CD4-positive, alpha-beta T cell treated with Interleukin-6 at 100 ng/mL for 8 hours (primary cell): ENCODE measurements at places on chromosomes 2 and 18.

- no peak for DNase-seq
These were observed 69.9 kb downstream of the CTAGE1 start for GRCh38 chr18:22347606-22348511.

- no peak for DNase-seq
These were observed 124.9 kb upstream of the SMAD7 start for GRCh38 chr18:49075681-49076080.

- DNase-seq: no peak
These were observed 67.3 kb upstream of the TNP1 start for GRCh38 chr2:216927163-216927562.

GRCh38 chr2:127630096-127630863 lies 15.7 kb upstream of the GPR17 start:
- DNase-seq: no peak

GRCh38 chr2:159873258-159873657 lies 75.2 kb upstream of the CD302 start:
- DNase-seq: no peak

DNA sequence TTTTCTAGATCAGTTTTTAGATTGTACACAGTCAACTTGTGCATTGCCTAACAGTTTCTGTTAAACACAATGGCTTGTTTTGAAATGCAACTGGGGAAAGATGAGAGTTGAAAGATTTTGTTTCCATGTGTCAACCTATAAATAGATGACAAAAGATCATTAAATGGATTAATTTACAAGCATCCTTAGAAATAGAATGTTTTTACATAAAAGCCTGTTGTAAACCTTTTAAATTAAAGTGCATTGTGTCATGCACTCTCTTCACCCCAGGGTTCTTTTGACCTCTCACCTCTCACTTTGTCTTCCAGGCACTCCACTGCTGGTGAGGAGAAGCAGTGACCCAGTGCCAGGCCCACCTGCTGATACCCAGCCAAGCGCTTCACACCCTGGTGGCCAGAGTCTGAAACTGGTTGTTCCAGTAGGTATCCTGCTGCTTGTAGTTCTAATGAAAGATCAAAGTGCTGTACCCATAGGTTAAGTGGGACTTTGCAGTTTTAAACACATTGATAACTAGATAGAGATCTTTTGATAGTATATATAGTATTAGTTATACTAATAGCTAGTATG lies 502.1 kb downstream of the PARD3B start:
- DNase-seq: no peak

DNA sequence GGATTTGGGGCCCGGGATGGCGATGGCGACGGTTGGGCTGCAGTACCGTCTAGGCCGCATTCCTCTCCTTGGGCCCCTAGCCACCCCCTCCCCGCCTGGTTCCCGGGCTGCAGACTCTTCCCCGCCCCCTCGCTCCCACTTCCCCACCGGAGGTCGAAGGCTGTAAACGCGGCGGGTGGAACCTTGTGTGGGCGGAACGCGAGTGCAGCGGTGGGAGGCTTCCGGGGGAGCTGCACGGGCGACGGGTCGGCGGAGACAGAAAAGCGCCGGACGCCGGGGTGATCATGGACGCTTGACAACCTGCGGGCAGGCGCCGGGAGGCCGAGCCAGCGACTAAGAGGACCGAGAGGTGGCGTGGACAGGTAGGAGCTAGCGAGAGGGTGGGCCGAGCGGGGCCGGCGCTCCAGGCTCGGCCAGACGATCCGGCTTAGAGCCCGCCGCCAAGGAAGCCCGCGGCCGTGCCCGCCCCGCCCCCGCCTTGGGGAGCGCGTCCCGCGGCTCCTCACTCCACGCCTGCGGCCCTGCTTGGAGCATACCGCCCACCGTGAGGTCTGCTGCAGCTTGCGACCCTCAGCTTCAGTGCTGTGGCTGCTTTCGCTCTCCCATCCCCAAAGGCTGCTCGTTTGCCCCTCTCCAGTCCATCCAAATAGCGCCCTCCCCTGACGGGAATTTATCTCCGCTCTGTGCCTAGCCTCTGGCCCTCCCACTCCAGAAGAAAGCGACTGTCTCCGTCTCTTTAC lies at the start of gene COPS7B:
COPS7B (plus strand) TSS at position 269 of the 740 bp plus-strand sequence. CDS start 2,126 bp downstream, outside the sequence.
- DNase-seq: peak; percentile 71

DNA sequence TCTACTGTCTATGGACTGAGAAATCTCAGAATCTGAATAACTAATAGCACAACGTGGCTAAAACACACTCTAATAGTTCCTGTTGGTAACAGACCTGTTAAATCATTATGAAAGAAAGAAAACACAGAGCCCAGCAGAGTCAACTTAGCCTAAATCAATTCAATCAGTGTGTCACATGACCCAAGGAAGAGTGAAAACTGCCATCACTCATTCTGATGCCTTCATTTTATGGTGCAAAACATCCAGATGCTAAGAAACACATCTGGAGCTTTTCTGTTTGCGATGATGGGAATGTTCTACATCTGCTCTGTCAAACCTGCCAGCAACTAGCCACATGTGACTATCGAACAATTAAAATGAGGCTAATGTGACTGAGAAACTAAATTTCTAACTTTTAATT lies 295.7 kb upstream of the TRIB2 start:
- DNase-seq: no peak

GRCh38 chr2:220277445-220277975 lies 650.1 kb downstream of the SLC4A3 start:
- DNase-seq: no peak

GRCh38 chr2:239025096-239025801 lies 177.4 kb downstream of the TWIST2 start:
- DNase-seq: no peak

- no peak for DNase-seq
These were observed 1237.7 kb downstream of the LRP1B start for GRCh38 chr2:140892911-140893637.

GRCh38 chr2:239727776-239728600 lies 297.2 kb downstream of the NDUFA10 start:
- DNase-seq: no peak

GRCh38 chr2:58137856-58138255 lies 91.2 kb downstream of the VRK2 start:
- DNase-seq: no peak

DNA sequence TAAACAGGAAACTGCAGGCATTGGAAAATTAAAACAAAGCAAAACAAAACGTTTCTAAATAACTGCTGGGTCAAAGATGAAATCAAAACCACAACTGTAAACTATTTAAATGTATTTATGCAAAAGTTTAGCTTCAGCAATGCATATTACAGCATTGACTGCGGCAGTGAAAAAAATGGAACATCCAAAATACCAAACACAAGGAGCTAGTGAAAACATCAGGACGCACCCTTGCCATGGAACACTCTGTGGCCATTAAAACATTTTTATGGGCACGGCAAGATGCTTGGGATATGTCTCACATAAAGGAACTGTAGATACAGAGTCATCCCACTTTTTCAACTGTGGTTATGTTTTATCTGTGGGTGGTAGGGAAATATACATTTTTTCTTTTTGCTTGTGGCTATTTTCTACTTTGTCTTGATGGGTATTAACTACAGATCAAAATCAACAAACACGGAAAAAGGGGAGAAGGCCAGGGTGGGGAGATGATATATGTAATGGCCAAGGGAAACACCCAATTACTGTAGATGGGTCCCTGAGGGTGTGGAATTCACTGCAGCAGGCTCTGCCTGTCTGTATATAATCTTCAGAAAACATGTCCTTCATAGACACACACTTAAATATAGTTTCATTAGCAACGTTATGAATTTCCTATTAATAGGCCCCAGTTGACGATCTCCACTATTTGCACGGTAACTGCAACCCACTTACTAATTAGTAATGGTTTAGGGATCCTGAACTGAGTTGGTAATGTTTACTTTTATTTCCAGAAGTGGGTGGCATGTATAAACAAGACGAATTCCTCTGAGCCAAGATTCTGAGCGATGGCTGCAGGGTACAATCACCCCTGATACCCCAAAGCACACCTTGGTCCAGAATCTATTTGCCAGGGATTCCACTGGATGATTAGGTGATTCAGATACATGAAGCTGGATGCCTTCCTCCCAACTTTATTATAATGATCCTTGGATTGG lies 110.5 kb downstream of the ACKR3 start:
- DNase-seq: no peak

DNA sequence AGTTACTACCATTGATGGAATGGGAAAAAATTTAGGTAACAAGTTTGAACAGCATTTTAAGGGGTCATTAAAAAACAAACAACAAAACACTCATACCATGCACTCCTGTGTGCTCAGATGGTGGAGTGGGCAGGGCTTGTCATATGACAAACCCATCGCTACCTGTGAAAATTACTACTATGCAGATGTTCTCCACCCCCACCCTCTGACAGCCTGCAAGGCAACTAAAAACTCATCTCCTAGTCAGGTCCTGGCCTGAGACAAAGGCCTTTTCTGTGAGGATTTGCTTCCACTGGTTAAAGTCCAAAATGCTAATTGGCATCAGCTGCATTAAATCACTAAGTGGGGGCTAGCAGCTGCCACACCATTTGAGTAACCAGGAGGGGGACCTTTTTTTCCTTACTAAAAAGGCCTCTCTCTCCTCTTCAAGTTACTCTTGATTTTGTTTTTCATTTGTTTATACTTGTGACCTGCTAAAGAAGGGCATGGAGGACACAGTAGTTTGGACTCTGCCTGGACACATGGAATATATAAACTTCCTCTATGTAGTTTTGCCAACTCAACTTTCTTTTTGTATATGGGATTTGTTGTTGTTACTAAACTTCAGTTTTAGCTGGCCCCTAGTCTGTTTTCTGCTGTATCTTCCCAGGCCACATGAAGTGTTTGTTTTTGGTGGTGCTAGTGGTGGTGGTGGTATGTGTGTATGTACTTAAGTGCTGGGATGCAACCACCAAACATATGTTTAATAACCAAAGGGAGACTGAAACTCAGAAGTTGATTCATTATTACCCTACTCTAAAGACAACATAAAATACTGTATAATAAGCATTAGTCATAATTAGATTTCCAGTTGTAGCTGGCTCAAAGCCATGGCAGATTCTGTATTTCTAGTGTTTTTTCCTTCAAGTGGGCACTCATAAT lies 121.3 kb downstream of the MAP4K4 start:
- no peak for DNase-seq

DNA sequence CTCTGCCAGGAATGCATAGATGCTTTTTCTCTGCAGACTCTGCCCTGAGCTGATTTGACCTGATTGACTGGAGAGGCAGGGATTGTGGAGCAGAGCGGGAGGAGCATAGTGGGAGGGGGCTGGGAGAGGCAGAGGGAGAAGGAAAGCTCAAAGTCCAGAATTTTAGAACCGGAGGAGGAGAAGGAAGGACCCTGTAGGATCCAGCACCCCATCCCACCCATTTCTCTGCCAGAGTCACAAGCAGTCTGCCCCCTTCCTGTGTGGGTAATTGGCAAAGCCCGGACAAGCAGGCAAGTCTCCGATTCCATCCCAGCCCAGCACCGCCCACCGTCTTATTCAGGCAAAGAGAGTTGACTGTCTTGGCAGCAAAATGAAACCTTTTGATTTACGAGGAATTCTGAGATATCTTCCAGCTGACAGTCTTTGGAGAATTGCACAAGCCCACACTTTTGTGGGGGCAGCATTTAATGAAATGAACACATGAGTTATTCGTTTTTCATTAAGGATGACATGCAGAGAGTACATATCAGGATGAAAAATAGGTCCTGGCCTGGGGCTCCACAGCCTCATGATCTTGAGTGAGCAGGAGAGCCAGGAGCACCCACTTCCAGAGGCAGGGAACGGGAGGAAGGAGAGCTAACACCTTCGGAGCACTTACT lies 103.1 kb downstream of the MCFD2 start:
- DNase-seq: no peak

- DNase-seq: no peak
These were observed 33.6 kb upstream of the SMAD2 start for GRCh38 chr18:47964053-47964452.

- DNase-seq: no peak
These were observed 148.0 kb upstream of the SLC14A2 start for GRCh38 chr18:45467293-45467692.

DNA sequence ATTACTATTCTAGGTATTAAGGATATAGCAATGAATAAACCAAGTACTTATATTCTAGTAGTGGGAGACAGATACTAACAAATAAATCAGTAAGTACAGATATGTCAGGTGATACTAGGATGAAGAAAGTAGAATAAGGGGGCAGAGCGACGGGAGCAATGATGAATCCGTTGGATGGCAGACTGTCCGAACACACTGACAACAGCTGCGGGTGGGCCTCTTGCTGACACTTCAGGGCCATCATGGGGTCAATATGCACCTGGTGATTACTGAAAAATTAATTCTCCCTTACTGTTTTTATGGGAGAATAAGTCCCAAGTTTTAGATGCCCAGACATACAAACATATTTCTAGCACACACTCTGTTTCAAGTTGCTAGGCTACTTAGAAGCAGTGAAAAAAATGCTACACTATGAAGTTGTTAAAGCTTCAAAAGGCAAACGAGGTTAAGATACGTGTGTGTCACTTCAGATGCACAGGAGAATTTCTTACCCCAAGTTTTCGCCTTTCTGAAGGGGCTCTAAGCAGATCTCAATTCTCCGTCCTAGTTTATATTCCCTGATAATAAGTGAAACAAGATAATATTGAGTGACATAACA lies 78.7 kb downstream of the USP40 start:
- no peak for DNase-seq

DNA sequence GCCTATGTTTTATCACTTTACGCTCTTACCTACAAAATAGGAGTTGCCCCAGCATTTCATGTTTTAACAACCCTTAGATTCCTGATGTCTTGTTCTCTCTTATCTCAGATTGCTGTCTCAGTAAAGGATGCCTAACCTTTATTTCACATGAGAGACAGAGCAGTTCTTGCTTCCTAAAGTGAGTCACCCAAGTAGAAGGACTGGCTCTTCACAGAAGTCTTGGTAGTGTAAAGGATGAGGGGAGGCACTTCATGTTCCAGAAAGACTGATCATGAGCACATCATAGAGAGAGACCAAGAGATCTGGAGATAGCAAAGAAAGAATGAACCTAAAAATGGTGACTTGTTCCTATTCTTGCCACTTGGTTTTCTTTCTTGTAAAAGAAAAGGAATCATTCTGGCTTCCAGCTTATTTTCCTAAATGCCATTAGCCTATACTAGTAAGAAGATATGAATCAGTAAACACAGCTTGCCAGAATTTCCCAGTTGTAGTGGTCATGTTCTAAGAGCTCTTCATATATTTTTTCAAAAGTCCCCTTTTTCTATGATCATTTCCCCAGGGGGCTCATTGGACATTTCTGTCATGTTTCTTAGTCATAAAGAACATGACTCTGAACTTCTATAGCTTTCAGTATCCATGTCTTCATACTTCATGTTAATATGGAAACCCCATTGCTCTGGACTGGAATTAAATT lies 54.9 kb downstream of the MAPRE2 start:
- no peak for DNase-seq

DNA sequence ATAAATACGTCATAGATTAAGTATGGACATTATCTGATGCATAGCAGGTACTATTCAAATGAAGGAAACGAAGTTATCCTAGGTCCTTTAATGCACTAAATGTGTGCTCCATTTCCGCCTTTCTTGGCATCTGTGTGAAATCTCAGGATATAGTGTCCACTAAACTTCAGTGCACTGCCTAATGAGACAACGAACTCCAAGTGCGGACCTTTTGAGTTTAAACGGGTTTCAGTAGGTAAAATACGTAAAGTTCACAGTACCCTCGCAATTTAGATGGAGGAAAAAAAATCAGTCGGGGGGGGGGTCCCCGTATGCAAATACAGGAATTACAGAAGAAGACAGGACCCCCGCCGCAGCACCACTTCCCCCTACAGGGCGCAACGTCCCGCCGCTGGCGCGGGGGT lies 729 bp upstream of the REL start:
- no peak for DNase-seq

GRCh38 chr2:233178994-233179847 lies 72.3 kb upstream of the ATG16L1 start:
- DNase-seq: no peak
